ENCODE measurements at places on chromosomes 12 and 14.

DNA sequence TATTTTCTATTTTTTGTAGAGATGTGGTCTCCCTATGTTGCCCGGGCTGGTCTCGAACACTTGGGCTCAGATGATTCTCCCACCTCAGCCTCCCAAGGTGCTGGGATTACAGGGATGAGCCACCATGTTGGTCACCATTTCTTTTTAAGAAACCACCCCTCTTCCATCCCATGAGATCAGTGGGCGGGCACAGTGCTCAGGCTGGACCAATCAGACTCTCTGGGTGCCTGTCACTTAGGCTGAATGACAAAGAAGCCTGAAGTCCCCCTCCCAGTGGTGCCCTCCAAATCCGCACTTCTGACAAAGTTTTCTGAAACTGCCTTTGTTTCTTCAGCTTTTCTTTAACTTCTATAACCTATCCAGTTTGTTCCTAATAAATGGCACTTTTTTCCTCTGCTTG, 48.2 kb downstream of the CALM1 start:
- no peak for DNase-seq

- no peak for DNase-seq
Measured at GRCh38 chr14:68467425-68467824, 325.4 kb downstream of the ZFP36L1 start.

GRCh38 chr14:89640141-89640540, 223.1 kb upstream of the FOXN3 start:
- no peak for DNase-seq

- no peak for DNase-seq
Measured at GRCh38 chr12:83145325-83145840, 458.7 kb downstream of the TMTC2 start.

GRCh38 chr12:42483521-42483790, 106.1 kb downstream of the PRICKLE1 start:
- peak; percentile 22 for DNase-seq

DNA sequence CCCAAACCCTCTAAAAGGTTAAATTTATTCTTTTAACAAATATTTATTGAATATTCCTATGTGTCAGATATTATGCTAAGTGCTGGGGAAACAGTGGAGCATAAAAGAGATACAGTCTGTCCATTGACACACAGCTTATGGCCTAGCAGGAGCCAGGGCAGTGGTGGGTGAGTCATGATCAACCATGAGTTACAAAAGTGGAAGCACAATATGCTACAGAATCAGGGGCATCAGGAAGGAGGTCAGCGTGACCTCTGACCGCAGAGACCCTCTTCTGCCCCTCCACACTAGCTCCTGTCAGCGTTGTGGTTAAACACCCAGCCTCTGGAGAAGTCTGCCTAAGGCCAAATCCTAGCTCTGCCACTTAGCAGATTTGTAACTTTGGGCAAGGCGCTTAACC, 4.7 kb upstream of the PPP1R1A start:
- DNase-seq, result no peak

DNA sequence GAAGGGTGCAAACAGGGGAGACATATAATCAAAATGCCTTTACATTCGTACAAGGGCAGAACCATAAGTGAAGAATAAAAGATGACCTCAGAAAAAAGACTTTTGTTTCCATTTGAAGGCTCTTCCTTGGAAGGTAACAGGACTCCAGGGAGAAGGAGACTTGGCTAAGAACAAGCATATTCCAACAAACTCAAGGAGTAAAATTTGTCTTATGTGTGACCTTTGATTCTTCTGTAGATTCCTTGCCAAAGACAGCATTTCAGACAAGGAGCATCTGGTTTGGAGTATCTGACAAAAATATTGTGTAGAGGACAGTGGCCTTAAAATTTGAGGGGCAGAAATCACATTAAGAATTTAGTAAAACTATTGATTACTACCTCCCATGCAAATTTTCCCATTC, 991.9 kb downstream of the FLRT2 start:
- DNase-seq, result no peak

DNA sequence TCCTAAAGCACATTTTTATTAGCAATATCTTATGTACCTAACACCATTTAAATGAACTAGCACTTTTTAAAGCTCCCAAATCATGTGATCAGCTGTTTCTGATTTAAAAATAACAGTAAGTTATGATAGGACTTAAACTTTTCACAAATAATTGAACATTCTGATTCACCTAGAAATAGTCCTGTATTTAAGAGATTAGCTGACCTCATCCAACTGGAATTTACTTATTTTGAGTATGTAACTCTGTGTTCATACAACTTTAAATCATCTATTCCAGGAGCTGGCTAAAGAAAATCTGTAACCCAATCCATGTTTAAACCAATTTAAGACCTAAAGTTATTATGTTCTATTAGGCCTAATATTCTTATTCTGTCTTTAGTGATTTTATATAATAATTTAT, 184.3 kb downstream of the CCDC91 start:
- no peak for DNase-seq

DNA sequence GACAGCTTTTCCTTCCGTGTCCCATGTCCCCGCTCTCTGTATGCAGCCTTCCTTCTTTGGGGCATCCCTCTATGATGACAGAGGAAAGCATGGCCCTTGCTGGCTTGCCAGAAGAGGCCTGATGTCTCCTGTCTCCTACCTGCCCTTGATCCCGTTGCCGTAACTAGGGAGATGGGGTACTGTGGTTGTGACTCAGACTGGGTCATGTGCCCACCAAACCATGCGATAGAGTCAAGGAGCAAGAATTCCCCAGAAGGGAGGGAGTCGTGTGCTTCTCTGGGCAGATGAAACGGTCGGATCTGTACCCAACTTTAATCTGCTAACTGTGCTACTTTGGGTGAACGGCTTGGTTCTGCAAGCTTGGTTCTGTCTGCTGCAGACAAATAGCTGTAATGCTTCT, 99.1 kb upstream of the DYNC1H1 start:
- DNase-seq, result no peak
